ENCODE measurements at places on chromosomes 11 and 22.
A peak's percentile ranks its signal among the peaks of the same experiment; 100 is the strongest.

- DNase-seq = no peak
These were observed 201.4 kb downstream of the GRIA4 start for GRCh38 chr11:105811242-105811641.

DNA sequence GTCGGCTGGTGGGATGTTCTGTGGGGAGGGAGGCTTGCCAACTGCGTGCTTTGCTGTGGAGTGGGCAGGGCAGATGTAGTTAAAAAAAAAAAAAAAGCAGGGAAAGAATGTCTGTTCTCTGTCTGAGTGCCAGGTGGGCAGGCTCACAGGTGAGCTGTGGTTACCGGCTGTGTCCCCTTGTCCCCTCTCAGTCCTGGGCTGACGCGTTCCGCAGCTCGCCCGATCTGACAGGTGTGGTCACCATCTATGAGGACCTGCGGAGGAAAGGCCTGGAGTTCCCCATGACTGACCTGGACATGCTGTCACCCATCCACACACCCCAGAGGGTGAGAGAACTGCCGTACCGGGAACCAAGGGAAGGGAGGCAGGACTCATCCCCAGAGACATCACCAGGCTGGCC is 23.6 kb downstream of the TOM1 start:
- DNase-seq = no peak

DNA sequence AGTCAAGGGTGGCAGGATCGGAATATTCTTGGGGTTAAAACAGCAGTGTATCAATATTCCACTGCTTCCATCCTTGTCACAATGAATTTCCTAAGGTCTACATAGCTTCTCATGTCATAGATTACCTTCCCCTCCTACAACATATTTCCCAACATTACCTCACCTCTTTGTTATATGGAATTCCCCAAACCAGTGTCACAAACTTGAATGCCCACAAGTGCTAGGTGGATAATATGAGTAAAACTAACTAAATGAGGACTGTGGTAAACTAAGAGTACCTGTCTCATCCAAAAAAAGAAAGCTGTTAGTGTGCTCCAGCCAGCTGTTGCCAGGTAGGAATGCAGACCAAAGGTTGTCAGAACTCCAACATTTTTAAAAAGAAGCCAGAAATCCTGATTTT is 17.0 kb upstream of the NUCB2 start:
- no peak for DNase-seq

- DNase-seq = peak; percentile 63
These were observed 122.4 kb downstream of the WT1 start for GRCh38 chr11:32312865-32313403.

- DNase-seq = no peak
These were observed 85.5 kb downstream of the KCNQ1 start for GRCh38 chr11:2530131-2530854.

- no peak for DNase-seq
These were observed 227.6 kb upstream of the PITPNB start for GRCh38 chr22:28146401-28147314.

- DNase-seq = peak; percentile 51
These were observed 39.0 kb downstream of the CTNND1 start for GRCh38 chr11:57800444-57801182.

DNA sequence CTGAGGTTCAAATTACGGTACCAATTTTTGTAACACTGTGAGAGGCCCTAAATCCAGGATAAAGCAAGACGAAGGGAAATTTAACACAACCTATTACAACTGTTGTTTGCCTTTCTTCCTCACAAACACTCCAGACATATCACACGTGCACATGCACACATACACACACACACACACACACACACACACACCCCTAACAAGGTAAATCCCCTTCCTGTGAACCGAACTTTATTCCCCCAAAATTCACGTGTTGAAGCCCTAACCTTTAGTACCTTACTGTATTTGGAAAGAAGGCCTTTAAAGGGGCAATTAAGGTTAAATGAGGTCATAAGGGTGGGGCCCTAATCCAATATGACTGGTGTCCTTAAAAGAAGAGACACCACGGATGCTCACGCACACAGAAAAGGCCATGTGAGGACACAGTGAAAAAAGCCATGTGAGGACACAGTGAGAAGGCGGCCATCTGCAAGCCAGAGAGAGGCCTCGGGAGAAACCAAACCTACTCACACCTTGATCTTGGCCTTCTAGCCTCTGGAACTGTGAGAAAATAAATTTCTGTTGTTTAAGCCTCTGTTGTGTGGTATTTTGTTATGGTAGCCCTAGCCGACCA is 1.8 kb downstream of the SERGEF start:
- DNase-seq = no peak

- no peak for DNase-seq
These were observed 66.8 kb downstream of the LRP5 start for GRCh38 chr11:68379206-68379605.

- DNase-seq = peak; percentile 36
These were observed 626 bp upstream of the TBX10 start for GRCh38 chr11:67640021-67640757.

GRCh38 chr22:47449508-47450270 is 687.2 kb downstream of the TBC1D22A start:
- no peak for DNase-seq

DNA sequence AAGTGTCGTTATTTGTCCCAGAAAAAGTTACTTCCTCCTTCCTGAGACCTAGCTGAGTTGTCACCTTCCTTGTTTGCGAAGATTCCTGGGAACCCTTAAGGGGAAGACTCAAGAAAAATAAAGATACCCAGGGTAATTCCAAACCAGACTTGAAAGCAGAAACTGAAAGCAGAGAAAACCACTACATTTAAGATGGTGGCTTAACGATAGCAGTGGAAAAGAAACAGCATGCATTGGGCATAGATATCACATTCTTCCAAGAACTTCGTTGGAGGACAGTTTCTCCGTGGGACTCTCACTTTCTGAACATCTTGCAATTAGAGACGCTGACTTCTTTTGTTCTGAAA is 89.1 kb downstream of the FAM76B start:
- DNase-seq = no peak

DNA sequence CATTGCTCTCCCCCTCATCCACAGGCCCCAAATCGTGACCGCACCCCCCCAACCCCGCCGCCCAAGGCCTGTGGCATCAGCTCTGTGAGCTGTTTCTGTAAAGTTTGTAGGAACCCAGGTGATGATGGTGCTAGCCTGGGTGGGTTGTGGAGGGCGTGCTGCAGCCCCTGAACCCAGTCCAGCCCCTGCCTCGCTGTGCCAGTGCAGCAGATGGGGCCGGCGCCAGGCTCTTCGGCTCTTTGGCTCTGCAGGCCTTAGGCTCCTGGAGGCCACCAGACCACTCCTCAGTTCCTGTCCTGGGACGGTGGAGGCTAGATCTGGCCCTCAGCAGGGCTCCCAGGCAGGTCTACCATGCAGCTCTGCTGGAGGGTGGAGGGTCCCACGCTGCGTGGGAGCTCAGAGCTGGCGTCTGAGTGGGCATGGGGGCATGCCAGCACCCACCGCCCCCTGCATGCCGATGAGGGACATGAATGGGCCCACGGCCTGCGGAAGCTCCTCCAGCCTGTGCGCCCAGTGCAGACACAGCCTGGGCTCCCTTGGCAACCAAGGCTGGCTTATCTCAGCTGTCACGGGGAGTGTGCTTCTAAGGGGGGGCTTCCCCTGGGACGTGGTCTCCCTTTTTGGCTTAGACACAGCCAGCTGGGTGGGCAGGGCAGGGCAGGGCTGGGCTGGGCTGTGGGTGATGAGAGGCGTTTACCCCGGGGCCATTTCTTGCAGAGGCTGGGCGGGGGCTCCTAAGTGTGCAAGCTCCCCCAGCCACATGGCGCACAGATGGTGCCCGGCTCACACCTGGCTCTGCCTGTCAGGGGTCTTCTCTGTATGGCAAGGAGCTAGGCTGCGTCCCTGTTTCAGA is 1187.6 kb downstream of the BRD1 start:
- DNase-seq = no peak

DNA sequence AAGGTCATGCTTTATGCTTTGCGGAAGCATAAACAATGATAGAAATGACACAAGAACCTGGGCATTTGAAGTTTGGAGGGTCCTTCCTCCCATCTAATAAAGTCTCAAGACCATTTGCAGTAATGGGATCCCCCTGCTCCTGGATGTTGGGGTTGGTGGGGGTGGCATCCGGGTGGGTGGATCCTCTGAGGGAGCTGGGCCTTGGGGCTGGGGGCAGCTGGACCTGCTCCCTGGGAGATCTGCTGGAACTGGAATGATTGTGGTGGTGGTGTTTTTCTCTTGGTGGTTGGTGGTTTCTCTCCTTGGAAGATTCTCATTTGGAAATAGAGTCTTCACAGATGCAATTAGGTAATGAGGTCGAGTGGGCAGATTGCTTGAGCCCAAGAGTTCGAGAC is 2.2 kb upstream of the NAP1L4 start:
- DNase-seq = no peak

GRCh38 chr11:132779497-132779896 is 752.8 kb downstream of the OPCML start:
- DNase-seq = no peak

- DNase-seq = no peak
These were observed 73.1 kb upstream of the ARHGAP32 start for GRCh38 chr11:129265125-129265788.

- DNase-seq = no peak
These were observed 13.1 kb upstream of the CCDC134 start for GRCh38 chr22:41787331-41787730.

- no peak for DNase-seq
These were observed 39.0 kb downstream of the RTL6 start for GRCh38 chr22:44459041-44459440.

- DNase-seq = no peak
These were observed 26.3 kb downstream of the MEI1 start for GRCh38 chr22:41725510-41726110.

DNA sequence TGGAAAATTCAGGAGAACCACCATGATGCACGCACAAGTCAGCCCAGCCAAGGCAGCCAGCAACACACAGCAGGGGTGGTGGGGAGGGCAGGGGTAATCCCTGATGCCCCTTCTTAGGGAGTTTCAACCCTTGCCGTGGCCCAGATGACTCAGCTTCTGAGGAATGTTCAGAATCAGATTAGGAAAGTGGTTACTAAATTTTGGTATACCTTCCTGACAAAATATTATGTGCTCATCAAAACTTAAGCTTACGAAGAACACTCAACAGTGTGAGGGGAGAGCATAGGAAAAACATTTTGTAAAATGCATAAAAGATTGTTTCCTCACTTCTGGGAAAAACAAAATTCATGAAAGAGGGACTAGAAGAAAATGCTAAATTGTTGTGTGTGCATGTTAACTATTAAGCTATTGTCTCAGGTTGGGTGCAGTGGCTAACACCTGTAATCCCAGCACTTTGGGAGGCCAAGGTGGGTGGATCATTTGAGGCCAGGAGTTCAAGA is 32.1 kb downstream of the SERPIND1 start:
- DNase-seq = no peak

DNA sequence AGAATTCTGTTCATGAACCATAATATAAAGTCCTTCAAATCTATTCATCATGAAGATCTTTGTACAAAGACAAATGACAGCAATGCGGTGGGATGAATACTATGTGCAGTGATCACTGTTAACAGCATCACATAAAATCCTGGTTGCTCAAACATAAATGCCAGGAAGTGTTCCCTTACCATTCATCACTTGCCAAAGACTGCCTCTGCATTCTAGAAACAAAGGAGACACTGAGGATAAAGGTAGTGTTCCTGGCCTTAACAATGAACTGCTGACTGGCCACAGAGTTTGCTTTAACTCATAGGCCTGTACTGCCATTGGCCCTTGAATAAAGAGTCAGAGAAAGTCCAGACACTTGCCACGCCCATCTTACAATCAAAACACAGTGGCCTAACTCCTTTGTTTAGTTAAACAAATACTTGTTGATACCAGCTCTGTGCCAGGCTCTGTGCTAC is 29.5 kb downstream of the C2CD3 start:
- no peak for DNase-seq

GRCh38 chr11:132718711-132719671 is 813.3 kb downstream of the OPCML start:
- DNase-seq = no peak

DNA sequence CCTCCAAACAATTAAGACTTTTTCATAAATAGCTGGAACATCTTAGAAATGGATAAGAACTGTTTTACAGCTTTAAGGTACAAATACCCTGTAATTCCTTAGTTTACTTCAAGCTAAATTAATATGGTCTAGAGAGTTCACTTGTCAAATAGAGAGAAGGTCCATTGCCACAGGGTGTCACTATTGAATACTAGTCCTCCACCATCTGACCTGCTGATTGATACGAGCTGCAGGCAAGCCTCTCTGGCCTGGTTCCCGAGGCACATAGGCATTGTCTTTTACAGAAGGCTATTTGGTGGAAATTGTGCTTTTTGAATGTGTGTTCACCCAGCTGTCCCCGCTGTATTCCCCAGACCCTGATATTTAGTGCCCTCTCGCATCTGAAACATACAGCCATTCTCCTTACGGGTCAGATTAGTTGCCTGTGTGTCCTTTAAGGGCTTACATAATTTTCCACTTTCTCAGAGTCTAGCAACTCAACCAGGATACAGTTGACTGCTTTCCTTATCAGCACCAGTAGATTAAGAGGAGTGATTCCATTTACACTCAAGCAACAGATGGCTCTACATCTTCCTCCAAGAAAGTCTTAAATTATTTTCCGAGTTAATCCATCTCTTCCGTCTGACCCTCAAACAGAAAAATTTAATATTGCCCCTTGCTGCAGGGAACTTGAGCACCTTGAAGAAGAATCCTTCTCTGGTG is 788.8 kb upstream of the FAT3 start:
- DNase-seq = no peak

DNA sequence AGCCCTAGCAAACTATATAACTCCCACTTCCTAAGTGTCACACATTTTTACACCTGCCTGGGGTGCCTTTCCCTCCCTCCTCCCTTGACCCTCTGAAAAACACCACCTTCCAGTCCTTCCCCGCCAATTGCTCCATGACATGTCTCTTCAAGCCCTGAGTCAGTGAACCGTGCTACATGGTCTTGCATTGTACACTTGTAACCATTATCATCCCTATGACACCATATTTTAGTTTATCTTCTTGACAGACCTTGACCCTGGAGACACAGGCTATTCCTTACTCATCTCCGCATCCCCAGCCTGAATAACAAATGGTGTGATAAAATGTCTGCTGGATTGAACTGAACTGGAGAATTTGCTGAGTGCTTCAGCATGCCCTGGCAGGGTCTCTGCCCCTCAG is 36.9 kb downstream of the TNKS1BP1 start:
- no peak for DNase-seq

GRCh38 chr11:16226245-16226644 is 130.1 kb downstream of the SOX6 start:
- no peak for DNase-seq

DNA sequence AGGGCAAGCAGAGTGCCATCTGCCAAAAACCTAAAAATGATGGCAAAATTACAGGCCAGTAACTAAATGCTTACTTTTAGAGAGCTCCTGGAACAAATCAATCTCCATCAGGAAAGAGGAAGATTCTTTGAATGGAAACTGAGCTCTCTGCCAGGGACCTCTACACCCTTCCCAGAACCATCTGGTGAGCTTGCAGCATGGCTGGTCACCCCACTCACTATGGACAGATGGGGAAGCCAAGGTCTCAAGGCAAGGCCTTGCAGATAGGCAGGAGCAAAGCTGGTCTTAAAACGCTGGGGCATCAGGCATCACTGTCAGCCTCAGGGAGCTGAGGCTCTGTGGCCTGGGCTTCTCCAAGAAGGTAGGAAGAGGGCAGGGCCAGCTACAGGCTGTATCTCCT is 36.2 kb downstream of the SERGEF start:
- no peak for DNase-seq

Data from HCT116 (cell line).